ENCODE measurements at places on chromosomes 2 and 18. TPM values are rescaled to one million over a fixed set of nuclear protein-coding genes. Genes with fewer than 3 reads are reported as not detected.
A peak's percentile ranks its signal among the peaks of the same experiment; 100 is the strongest.

DNA sequence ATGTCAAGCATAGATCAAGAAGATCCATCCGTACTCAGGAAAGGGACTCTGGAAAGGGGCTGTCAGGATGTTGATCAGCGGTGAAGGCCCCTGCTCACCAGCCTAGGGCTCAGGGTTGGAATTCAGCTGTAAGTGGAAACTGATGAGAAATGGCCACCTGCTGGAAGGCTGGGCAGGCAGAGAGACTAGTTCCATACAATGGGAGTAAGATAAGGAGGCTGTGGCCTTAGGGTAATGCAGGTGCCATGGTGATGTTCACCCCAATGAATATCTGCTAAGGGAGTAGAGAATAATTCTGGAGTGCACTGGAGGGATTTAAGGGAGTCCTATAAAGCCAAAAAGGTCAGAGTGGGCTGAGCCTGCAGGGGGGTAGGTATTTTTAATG, 256.6 kb downstream of the CYRIA start:
- DNase-seq = no peak

GRCh38 chr2:241540771-241541561, 17.6 kb upstream of the BOK start:
- DNase-seq = peak; percentile 70

The NR4A2 gene
- 134 TPM for total RNA-seq

GRCh38 chr2:148653437-148653836, 8.9 kb downstream of the EPC2 start:
- DNase-seq = no peak

GRCh38 chr2:236935083-236935482, 150.6 kb upstream of the COPS8 start:
- no peak for DNase-seq

The MYL1 gene
- not detected for total RNA-seq

The GPAT2 gene
- 19.8 TPM for total RNA-seq

The ITGA4 gene
- 62.3 TPM for total RNA-seq

GRCh38 chr2:176118601-176119339, 2.2 kb downstream of the HOXD10 start:
- DNase-seq = no peak

GRCh38 chr18:42437646-42438045, 482.6 kb downstream of the PIK3C3 start:
- no peak for DNase-seq

All from activated naive CD4-positive, alpha-beta T cell treated with anti-CD3 and anti-CD28 coated beads, Interleukin-2, amount 50 U/mL, for 72 hours (primary cell).